ENCODE measurements at places on chromosomes 3 and 15. TPM values are rescaled to one million over a fixed set of nuclear protein-coding genes. Genes with fewer than 3 reads are reported as not detected.

CX3CR1 gene
- not detected for total RNA-seq

- no peak for DNase-seq
These were observed 61.9 kb downstream of the CRYBG3 start for GRCh38 chr3:97883736-97884135.

DNA sequence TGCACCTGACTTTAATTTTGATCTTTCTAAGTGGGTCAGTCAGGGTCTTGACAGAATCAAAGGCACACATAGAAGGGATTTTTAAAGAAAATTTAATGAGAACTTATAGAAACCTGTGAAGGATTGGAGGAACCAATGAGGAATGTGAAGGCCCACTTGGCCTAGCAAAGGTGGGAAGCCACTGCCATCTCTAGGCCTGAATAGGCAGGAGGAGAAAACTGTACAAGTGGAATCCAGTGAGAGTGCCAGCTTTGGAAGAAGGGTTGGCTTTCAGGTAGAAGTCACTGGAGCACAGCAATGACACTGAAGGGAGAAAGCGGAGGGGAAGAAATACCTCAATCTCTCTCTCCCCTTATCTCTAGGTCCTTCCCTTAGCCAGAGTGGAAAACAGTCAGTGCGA is 380.7 kb upstream of the KCNMB2 start:
- no peak for DNase-seq

FBXO40 gene
- total RNA-seq: not detected

DNA sequence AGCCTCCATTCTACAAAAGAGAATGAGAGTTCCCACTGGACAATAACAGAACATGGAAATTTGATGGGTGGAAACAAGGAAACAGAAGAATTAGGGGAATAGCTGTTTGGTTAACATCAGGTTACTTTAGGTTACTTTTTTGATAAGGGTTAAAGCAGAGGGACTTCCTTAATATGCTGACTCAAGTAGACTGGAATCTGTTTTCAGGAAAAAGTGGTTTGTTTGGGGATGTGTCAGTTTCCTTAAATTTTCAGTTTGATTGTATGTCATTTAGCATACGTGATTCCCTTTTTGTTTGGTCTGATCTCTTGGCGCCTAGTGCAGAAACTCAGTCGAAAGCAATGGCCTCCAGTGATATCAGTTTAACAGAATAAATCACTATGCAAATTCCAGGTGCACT is 411.8 kb upstream of the GRM7 start:
- no peak for DNase-seq

DNA sequence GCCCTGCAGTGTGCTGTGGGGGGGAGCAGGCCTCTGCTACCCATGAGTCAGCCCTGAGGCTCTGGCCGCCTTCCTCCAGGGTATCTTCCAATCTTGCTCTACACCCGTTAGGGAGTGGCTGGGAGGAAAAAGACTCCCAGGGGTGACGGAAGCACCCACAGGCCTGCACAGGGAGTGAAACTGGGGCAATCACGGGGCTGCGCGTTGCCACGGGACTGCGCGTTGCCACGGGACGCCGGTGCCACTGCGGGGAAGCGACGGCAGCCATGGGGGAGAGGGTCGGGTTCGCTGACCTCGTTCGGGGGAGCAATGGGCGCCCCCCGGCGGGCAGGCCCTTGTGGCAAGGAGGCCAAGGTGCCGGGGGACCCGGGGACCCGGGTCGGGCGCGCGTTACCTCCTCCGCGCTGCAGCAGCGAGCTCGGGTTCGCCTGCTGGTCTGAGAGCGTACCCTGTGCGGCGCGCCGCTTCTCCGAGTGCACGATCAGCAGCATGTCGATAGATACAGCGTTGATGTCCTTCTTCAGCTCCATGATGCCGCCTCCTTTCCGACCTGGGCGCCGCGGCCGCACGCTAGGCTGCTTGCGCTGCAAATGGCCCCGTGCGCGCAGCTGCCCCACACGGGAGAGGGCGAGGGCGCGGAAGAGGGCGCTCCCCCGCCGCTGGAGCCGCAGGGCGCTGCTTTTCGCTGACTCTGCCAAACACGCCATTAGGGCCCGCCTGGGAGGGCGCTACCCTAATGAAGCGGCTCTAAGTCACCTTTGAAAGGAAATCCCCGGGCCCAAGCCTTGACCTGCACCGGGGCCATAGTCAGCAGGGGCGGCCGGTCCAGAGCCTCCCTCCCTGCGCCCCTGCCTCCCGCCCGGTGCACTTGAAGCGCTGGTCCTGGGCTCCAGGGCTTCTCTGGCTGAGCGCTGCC is at the start of gene KY:
KY (minus strand) TSS at position 592 of the 916 bp plus-strand sequence; CDS start at position 530, 62 bp downstream.
- peak; percentile 22 for DNase-seq

DNA sequence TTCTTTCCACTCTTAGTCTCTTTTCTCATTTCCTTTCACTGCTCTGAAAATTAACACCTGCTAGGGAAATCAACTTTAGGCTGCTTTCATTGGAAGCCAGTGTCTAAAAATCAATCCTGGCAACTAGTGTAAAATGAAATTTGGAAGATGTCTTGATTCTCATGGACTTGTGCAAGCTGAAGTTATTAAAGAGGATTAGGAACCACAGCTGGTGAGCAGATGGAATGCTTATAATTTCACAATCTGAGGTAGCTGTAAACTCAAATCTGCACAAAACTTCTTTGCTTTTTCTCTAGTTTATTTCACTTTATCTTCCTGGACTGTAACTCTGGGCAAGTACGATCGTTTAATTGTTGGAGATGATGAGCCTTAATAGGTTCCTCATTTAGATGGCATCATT is 175.6 kb downstream of the GHSR start:
- no peak for DNase-seq

Data from bronchial epithelial cell (primary cell).